Activated CD4-positive, alpha-beta T cell treated with anti-CD3 and anti-CD28 coated beads, Interleukin-2, amount 50 U/mL, for 24 hours (primary cell): ENCODE measurements at places on chromosomes 3 and 15.

DNA sequence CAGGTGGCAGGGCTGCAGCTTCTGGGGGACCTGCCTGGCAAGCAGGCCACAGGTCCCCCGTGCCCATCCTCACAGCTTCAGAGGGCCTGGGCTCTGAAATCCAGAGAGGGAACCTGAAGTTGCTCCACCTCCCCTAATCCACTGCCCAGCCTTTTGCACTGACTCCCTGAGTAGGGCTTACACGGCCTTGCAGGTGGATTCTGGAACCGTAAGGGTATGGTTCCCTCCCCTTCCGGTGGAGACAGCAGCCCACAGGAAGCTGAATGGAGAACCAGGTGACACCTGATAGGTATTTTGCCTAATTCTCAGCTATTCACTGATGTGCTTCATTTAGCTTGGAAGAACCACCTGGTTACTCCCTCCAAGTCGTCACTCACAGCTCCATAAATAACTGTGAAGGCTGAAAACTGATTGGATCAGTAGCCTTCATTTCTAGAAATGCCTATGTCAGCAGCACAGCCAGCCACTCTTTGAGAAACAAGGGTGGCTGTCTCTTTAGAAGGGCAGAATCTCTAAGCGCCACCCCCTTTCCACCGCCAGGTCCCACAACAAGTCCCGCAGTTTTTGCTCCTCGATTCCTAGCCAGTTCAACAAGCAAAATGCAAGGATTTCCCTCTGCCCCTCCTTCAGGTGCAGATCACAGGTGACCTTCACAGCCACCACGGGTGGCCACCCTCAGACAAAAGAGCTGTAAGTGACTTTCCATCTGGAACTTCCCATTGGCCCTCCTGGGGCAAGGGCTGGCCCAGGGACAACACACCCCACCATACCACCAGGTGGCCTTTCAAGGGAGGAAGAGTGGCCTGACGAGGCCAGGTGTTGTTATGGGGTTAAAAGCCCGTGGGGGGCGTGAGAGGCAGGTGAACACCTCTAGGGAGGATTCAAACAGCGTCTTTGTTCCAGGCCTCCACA lies 112.9 kb downstream of the SEC22A start:
- no peak for DNase-seq

DNA sequence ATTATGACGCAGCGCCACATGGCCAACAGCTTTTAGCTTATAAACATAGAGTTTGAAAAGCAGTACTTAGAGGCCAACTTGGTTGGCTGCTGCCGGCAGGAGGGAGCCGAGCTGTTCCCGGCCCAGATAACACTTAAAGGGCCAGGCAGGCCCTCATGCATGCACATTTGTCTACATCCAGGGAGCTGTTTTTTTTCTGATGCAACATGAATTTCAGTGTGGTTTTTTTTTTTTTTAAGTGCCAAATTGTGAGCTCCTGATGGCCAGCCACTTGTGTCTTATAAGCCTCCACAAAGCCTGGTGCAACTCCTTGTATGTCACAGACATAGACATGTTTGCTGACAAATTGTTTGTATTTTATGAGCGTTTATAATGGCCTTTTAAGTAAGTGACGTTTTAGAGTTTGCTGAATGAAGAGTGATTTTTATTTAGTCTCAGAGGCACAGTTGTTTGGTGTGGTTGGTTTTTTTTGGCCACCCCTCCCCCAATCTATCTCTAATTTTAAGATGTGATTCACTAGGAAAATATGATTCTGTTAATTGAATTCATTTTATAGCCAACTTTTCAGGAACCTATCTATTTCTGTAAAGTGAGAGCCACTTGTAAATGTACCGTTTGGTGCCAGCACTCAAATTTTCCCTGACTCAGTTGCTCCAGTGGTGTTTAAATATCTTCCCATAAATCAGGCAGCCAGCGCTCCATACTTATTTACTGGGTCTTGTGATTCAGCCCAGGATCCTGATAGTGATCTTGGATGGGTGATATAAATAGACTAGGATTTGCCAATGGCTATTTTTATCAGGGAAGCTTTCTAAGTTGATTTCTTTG lies 134.3 kb downstream of the VGLL4 start:
- DNase-seq = no peak

DNA sequence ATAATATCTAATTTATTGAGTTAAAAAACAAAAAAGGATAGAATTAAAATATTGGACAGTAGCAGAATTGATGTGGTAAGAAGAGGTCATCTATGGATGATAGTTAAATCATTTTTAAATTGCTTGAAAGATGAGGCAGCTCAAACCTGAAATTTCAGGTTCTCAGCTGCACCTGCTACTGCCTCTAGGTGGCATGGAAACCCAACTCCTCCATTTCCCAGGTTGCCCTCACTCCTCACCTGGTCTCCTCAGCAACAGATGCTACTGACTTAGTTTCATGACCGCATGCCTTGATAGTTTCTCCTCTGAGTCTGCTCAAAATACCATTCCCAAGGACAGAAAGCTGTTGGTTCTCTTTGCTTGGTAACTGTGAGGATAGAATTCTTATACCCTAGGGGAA lies 148.1 kb downstream of the ABHD5 start:
- DNase-seq = no peak

GRCh38 chr15:45128971-45129639 lies 574 bp downstream of the DUOXA1 start:
- no peak for DNase-seq

DNA sequence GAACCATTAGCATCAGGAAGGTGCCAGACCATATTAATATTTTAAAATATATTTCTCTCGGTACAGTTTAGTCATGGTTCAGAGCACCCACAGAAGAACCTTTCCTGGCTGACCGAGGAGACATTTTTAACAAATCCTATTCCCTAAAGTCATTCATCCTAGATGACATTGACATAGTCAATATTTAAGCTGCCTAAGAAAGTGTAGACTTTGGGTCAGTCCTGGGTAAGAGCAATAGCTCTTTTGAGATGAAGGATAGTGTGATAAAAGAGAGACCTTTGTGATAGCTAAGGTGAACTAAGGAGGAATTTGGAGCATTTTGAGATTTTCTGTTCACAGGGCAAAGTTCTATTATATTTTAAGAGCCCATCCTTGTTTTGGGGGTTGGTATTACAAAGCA lies 47.5 kb downstream of the ZNF609 start:
- DNase-seq = no peak

GRCh38 chr15:70477750-70478250 lies 285.6 kb downstream of the UACA start:
- DNase-seq = no peak

- DNase-seq = no peak
Observed at GRCh38 chr3:70393881-70394612, 81.6 kb upstream of the MDFIC2 start.

- DNase-seq = no peak
Observed at GRCh38 chr3:141477224-141477623, 9.6 kb upstream of the RASA2 start.

GRCh38 chr3:135136361-135137100 lies 341.5 kb downstream of the EPHB1 start:
- no peak for DNase-seq

DNA sequence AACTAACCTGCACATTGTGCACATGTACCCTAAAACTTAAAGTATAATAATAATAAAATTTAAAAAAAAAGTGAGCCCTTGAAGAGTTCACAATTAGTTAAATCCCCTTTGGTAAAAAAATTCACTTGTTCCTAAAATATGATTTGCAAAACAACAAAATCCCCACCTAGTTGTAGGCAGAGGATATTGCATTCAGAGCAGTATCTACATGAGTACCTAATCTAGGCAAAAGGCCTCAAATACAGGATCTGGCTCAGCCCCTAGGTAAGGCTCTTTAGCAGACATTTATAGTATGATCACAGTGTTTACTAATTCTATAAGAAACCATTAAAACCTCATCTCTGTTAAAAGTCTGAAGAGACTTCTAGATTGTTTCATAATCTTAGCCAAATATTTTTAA lies 89.3 kb upstream of the CCDC80 start:
- DNase-seq = no peak

DNA sequence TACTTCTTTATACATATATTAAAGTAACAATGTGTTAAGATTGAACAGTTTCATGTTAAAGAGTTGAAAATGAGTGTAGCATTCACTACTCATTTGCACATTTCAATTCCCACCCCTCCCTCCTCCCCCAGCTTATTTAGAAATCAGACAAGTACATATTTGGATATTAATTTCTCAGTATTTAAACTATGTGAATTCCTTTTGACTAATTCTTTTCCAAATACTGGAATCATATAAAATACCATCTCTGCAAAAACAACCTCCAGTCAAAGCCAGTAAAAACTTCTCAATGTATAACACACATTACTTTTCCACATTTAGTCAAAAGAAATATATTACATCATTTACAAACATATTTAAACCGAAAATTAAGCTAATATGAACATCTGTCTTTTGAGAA lies 25.5 kb upstream of the SHC4 start:
- DNase-seq = no peak

GRCh38 chr3:114379266-114379665 lies 85.4 kb downstream of the TIGIT start:
- no peak for DNase-seq

DNA sequence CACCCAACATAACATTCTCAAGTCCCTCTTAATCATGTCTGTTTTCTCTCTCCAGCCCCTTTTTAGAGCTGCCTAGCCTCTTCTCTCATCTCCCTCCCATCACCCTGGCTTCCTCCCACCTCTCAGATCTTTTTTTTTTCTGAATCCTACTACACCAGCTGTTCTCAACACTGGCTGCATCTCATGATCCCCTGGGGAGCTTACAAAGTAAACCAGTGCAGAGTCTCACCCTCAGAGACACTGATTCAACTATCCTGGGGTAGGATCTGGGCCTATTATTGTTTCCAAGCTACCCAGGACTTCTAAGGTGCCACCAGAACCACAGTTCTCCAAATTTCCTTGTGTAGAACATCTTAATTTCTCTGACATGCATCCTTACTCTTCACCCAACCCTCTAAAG lies 50.3 kb upstream of the ACAN start:
- no peak for DNase-seq

DNA sequence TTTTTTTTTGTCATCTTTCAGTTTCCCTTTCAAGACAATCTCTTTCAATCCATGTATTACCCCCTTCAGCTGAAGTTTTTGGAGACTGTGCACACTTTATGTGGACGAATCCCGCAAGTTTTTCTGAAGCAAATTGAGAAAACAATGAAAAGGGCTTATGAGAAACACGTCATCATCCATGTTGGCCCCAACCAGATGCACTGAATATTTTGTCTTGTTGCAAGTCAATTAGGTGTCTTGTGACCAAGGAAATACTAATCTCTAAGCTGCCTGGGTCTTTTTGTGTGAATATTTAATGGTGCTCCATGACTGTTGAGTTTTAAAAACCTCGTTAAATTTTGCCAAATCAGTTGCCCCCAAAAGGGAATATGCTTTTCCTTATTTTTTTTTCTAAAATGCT lies 21.7 kb upstream of the PPP4R2 start:
- no peak for DNase-seq

DNA sequence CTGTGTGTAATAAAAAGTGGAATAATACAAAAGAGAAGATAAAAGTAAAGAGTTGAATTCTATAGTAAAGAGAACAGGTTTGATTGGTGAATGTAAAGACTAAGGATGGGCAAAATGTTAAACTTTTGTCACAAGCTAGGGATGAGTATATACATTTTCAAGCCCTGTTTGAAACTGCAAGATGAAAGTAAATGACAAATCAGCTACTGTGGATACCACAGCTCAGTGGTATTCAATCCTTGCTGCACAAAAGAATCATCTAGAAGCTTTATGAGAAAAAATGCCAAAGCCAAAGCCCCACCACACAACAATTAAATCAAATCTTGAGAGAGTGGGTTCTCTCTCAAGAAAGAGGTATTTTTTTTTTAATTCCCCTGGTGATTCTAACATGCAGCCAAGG lies 67.7 kb downstream of the VPS13C start:
- DNase-seq = no peak

GRCh38 chr15:37618353-37618752 lies 316.1 kb upstream of the TMCO5A start:
- no peak for DNase-seq

DNA sequence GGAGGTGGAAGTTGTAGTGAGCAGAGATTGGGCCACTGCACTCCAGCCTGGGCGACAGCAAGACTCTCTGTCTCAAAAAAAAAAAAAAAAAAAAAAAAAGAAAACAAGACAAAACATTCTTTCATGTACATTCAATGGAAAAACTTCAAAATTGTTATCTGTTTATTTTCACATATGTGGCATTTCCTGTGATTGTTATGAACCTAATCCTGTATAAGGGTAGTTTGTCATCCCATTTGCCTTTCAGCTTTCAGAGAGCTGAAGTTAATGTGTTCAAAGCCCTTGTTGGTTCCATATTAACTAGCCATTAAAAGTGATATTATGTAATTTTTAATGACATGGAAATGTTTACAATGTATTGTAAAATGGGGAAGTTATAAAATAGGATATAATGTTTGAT lies 17.3 kb upstream of the NCK1 start:
- DNase-seq = no peak

DNA sequence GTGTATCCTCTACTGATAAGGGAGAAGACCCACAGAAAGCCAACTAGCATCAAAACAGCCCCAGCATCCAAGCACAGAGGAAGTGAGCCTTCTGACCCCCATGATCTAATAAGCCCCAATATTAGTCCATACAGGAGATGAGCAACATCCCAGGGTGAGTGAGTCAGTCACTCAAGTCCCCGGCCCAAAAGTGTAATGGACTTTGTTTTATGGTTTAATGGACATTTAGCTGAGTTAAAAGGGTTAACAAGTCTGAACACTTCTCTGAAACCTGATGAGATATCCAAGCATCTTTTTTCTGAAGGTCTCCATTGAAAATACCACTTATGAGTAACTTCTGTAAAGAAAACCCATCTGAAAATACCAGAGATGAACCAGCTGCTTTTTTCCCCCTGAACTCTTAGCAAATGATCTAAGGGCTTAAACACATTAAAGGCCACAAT lies 115.6 kb downstream of the GREM1 start:
- DNase-seq = no peak

GRCh38 chr15:66294157-66294931 lies 976 bp downstream of the DIS3L start:
- DNase-seq = peak; percentile 17

- no peak for DNase-seq
Observed at GRCh38 chr3:27391796-27392195, 22.6 kb upstream of the NEK10 start.

GRCh38 chr3:149016669-149017541 lies 25.6 kb downstream of the GYG1 start:
- DNase-seq = no peak

DNA sequence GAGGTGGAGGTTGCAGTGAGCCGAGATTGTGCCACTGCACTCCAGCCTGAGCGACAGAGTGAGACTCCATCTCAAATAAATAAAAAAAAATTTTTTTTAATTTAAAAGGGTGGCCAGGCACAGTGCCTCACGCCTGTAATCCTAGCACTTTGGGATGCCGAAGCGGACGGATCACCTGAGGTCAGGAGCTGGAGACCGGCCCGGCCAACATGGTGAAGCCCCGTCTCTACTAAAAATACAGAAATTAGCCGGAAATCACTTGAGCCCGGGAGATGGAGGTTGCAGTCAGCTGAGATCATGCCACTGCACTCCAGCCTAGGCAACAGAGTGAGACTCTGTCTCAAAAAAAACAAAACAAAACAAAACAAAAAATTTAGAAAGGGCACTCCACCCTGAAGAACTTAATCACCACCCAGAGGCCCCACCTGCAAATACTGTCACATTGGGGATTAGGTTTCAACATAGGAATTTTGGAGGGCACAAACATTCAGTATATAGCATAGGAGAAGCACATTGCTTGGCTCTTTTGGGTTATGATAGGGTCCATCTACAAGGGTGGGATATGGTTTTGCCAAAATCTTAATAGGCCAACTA lies 7.1 kb upstream of the YEATS2 start:
- DNase-seq = no peak

GRCh38 chr3:24520101-24520495 lies 25.4 kb upstream of the THRB start:
- no peak for DNase-seq

- DNase-seq = no peak
Observed at GRCh38 chr15:47258521-47258920, 458.8 kb upstream of the SEMA6D start.
